ENCODE measurements at places on chromosomes 6 and 20.

DNA sequence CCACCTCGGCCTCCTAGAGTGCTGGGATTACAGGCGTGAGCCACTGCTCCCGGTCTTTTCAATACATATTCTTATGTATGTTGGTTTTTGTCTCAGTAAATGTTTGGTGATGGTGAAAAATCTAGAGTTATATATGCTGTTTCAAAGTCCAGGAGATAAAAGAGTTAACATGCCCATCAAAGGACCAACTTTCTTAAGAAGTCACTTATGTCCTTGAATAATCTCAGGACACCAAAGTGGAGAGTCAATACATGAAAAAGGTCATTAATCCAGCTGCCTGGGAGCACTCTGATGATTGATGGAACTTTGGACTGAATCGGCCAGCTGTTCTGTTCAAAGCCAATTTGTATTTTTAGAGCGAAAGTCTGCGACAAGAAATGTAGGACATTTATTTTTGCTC lies 59.8 kb upstream of the HDAC2 start:
- no peak for DNase-seq

DNA sequence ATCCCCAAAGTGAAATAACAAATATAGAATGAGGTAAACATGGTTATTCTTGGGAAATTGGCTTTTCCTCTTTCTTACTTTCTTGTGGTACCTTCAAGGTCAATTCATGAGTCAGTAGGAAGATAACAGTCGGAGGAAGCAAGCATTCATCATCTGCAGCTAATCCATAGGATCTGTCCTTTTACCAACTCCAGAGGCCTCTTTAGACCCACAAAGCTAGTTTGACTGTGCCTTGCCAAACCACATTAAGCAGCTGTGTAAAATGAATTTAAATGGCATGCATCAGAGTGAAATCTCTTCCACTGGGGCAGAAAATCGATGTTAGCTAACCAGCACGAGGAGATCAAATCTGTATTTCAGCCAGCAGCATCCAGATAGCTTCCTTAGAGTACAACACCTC lies 171.3 kb downstream of the TMEM242 start:
- no peak for DNase-seq

DNA sequence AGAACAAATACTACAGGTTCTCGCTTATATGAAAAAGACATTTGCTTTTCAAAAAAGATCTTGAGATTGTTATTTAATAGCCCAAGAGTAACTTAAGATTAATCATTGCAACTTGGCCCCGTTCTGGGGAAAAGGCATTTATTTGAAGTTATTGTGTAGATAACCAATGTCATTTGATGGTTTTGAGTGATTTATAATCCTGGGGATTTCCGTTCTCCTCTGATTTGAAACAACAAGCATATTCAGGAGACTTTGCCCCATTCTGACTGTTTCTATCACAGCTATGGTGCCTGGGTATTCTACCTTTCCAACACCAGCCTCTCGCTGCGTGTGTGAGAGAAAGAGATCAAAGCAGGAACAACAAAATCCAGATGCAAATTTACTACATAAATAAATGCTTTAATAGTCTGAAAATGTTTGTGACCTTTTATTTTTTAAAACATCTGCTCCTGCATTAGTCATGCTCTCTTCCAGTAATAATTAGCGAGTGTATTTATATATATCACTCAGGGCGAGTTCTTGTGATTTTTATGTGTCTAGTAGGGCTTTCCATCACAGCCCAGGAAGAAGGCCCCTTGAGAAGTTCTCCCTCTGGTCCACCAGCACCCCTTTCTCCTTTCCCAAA lies 197.9 kb upstream of the FOXQ1 start:
- no peak for DNase-seq

DNA sequence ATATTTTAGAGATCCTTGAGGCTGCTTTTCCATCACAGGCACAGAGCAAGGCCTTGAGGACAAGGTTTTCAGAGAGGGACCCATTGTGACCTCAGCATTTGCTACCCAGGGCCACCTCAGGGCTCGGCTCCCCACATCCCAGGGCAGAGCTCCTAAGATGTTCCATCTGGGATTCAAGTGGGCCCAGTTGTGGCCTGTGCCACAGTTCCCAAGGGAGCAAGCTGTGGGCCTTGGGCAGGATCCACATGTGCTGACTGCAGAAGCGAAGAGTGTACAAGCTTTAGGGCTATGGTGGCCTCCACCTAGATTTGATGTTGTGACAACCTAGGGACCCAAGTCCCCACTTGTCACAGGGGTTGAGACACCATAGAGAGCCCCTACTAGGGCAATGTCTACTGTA lies 608.1 kb downstream of the HACE1 start:
- DNase-seq = no peak

- DNase-seq = no peak
Observed at GRCh38 chr6:15577550-15578171, 85.2 kb downstream of the DTNBP1 start.

- DNase-seq = no peak
Observed at GRCh38 chr20:51327251-51327841, 215.2 kb downstream of the NFATC2 start.
